ENCODE measurements at places on chromosomes 2 and 18.

DNA sequence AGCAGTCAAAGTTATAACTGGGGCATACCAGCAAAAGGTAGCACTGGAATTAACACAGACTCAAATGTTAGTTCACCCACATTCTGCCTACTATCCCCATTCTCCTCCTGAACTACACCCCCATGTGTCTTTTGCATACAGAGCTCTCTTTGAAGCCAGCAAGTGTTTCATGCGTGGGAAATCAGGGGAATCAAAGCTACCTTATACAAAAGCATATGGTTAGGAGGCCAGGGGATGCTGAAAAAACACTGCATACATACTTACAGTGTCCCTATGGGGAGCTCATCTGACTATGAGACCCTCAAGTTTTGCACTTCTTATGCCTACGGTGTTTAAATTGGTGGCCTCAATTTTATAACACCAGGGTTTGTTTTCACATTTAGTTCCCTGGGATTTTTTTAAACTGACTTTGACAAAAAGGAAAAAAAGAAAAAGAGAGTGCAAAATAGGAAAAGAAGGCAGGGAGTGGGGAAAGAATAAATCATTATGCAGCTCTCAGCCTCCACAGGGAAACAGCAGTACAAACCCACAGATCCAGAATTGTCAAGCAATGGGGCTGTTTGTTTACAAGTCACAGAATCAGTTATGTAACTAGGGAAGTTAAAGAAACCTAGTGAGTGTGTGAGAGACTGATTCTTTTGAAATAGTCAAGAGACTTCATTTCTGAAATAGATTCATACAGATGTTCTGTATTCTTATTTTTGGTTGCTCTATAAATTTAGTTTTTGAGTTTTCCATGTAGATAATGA is 20.1 kb upstream of the PPP3R1 start:
- no peak for DNase-seq

DNA sequence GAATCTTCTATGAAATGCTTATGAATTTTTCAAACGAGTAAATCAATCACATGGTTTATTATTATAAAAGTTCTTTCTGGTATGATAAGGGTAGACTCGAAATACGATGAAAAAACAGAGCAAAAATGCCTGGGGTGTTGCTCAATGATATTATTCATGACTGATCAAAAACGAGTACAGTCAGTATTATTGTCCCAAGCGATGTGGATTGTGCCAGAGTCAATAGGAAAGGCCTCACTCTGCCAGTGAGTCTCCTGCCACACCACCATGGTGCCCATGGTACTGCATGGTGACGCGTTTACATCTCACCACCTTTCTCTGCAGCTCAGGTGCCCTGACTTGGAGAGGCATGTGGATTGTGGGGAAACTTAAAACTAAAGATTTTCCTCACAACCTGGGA is 58.5 kb downstream of the KCTD1 start:
- DNase-seq: no peak

DNA sequence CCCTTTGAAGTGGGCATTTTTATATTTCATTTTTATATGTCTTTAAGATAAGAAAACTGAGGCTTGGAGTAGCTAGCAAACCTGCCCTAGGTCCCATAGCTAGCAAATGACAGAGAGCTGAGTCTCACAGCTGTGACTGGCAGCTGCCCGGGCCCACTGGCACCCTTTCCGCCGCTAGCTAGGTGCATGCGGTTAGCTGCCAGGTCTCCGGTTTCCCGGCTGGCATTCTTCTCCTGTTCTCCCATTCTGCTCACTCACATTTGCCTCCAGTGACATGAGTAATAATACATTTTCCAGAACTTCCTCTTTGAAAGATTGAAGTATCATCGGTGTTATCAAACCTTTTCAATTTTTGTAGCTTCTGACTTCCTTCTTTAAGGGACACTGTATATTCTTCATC is 38.7 kb downstream of the MTCL1 start:
- DNase-seq: no peak

DNA sequence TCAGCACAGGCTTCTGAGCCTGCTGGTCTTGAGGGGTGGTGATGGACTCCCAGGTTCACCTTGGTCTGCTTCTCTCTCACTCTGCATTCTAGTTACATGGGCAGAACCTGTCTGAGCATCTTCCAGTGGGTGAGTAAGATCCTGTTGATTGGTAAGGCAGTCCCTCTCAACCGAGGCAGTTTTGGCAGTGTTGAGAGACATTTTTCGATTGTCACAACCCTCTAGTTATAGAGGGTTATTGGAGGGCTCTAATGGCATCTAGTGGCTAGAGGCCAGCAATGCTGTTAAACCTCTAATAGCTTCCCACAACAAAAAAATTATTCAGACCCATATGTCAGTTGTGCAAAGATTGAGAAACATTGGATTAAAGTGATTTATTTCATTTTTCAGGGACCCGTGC is 9.3 kb upstream of the MGAT5 start:
- no peak for DNase-seq

GRCh38 chr2:80238692-80239469 is 65.7 kb downstream of the LRRTM1 start:
- DNase-seq: peak; percentile 28

DNA sequence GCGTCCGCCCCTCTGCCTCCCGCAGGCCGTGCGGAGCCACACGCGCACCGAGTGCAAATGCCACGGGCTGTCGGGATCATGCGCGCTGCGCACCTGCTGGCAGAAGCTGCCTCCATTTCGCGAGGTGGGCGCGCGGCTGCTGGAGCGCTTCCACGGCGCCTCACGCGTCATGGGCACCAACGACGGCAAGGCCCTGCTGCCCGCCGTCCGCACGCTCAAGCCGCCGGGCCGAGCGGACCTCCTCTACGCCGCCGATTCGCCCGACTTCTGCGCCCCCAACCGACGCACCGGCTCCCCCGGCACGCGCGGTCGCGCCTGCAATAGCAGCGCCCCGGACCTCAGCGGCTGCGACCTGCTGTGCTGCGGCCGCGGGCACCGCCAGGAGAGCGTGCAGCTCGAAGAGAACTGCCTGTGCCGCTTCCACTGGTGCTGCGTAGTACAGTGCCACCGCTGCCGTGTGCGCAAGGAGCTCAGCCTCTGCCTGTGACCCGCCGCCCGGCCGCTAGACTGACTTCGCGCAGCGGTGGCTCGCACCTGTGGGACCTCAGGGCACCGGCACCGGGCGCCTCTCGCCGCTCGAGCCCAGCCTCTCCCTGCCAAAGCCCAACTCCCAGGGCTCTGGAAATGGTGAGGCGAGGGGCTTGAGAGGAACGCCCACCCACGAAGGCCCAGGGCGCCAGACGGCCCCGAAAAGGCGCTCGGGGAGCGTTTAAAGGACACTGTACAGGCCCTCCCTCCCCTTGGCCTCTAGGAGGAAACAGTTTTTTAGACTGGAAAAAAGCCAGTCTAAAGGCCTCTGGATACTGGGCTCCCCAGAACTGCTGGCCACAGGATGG is 7.1 kb upstream of the WNT10A start:
- DNase-seq: no peak

DNA sequence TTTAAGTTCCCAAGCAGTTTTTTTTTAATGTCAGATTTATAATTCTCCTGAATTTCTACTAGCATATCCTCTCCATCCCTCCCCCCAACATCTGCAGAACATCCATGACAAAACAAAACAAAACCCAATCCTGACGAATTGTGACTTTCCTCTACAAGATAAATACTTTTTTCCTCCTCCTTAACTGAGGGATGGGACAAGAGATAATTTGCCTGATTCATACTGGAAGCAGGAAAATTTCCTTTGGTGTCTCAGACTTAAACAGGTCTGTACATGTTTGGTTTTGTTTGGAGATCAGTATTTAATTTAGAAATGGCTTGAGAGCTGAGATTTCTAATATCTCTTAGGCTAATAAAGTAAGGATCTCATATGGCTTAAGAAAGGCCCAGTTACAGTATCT is 2.2 kb downstream of the CAVIN2 start:
- no peak for DNase-seq

DNA sequence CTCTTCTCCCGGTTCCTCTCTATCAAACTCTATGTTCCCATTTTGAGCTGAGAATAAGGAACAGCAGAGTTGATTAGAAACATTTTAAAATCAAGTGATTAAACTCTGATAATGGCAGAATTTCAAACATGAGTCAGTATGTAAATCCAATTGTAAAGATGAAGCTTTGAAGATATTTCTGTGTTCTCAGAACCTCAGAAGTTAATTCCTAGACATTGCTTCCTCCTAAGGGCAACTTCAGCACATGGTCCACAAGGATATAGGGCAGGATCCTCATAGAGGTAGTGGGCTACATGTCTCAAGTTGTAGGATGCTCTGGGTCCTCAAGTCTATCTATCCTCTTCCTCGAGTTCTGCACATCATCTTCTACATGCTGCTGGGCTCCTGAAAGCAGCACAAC is 46.3 kb downstream of the QPCT start:
- no peak for DNase-seq

DNA sequence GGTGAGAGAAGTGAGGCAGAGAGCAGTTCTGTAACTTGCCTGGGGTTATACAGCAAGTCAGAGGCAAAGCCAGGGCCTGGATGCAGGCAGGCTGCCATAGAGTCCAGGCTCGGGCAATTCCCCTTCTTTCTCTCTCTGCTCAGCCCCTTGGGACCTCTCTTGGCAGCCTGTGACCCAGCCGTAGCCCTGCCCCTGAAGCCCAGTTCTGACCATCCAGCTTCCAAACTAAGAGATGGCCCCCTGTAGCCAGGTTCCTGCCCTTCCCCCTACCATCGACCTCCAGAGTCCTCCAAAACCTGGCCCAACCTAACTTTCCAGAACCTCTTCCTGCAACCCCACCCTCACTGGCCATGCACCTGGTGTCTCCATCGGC is 201.2 kb downstream of the CTIF start:
- DNase-seq: no peak

GRCh38 chr2:173043476-173043875 is 32.2 kb upstream of the MAP3K20 start:
- DNase-seq: no peak

- DNase-seq: no peak
Observed at GRCh38 chr2:11713815-11714214, 32.6 kb upstream of the LPIN1 start.

- no peak for DNase-seq
Observed at GRCh38 chr2:9278439-9278838, 71.8 kb downstream of the ASAP2 start.
